ENCODE measurements at places on chromosomes 12 and 14. TPM values are rescaled to one million over a fixed set of nuclear protein-coding genes. Genes with fewer than 3 reads are reported as not detected.

TAS2R9 gene
- not detected for total RNA-seq

PDZRN4 gene
- total RNA-seq: 0.15 TPM

DNA sequence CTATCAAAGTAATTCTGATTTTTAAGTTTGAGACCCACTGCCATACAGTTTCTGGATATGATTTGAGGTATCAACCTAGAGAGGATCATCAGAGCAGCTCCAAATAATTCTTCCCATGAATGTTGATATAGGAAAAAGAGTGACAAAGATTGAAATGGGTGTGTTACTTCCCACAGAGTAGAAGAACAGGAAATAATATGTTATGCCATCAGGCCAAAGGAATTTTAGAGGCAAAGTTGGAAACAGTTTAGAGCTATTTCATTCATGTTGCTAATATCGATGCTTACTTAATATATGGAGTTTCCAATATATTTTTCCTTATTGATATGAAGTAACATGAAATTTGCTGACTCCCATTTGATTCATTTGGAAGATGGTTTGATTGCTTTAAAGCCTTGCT is 8.9 kb upstream of the MSRB3 start:
- no peak for DNase-seq

DNA sequence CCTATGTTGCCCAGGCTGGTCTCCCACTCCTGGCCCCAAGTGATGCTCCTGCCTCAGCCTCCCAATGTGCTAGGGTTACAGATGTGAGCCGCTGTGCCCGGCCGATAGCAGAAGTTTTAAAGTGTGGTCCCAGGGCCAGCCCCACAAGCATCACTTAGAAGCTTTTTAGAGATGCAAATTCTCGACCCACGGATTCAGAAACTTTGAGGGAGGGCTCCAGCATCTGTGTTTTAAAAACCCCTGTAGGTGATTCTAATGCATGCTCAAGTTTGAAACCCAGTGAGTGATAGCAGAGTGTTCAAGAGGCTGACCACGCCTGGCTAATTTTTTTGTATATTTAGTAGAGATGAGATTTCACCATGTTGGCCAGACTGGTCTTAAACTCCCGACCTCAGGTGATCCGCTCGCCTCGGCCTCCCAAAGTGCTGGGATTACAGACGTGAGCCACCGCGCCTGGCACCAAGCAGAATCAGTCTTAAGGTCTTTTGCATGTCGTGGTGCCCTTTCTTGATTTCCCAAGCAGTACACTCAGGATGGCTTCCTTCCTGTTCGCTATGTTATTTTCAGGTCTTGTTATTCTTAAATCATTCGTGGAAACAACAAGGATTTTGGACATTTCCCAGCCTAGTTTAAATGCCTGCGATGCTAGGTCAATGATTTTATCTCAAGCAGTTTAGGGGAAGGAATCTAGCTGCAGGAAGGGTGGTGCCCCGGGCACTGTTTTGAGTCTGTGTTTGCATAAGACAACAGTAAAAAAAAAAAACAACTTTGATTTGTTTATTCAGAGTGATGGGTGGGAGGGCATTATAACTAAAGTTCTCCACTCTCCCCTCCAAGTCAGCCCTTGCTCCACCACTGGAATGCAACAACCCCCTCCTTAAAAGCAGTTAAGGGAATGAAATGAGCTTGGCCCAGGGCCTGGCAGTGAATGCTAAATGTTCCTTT is 9.2 kb upstream of the RILPL2 start:
- DNase-seq: no peak

- DNase-seq: no peak
Observed at GRCh38 chr12:62215506-62215905, 44.7 kb upstream of the USP15 start.

- no peak for DNase-seq
Observed at GRCh38 chr12:75921622-75922289, 109.8 kb downstream of the PHLDA1 start.

- DNase-seq: no peak
Observed at GRCh38 chr14:31660191-31660590, 99.0 kb downstream of the NUBPL start.

DNA sequence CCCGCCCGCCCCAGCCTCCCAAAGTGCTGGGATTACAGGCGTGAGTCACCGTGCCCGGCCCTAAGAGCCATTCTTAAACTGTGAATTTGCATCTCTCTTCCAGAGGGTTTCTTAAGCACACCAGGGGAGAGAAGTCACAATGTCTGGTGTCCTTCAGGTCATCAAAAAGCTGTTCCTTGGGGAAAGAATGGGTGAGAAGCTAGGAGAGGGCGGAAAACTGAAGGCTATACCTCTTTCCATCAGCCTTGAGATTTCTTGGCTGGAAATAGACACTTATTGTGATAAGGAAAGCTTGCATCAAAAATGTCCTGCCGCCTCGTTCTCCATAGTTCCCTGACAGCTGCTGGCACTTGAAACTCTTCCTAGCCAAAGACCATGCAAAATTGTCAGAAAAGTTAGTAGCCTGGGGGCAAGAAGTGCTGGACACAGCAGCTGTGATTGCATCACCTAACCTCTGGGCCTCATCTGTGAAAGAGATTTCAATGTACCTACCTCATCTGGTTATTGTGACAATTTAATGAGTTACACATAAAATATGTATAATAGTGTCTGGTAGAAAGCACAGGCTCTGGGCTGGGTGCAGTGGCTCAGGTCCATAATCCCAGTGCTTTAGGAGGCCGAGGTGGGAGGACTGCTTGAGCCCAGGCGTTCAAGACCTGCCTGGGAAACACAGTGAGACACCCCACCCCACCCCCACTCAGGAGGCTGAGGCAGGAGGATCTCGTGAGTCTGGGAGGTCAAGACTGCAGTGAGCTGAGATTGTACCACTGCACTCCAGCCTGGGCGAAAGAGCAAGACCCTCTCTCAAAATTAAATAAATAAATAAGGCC is 9.7 kb upstream of the UBC start:
- no peak for DNase-seq

GRCh38 chr14:103512701-103513611 is 9.7 kb downstream of the CKB start:
- peak; percentile 64 for DNase-seq

DNA sequence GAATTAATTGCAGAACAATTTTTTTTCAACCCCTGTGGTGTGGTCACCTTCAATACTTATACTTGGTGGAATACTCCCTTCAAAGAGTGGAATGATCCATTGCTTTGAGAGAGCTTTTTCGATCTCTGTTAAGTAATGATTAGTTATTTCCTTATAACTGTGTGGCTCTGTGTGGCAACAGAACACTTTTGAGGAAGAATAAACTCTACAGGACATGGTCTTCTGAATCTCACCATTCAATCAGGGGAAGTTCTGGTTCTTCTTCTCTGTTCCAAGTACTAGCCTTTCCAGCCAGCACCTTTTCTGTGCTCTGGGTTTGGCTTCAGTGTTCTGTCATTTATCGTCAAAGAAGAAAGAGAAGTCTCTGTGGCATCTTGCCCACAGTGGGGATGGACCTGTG is 369.2 kb downstream of the ZFP36L1 start:
- DNase-seq: no peak

Measured in psoas muscle (tissue), 8 donors.